Stimulated activated CD8-positive, alpha-beta memory T cell treated with anti-CD3 and anti-CD28 coated beads, Interleukin-7, amount 100 ng/mL, for 4 hours (primary cell): ENCODE measurements at places on chromosomes 12 and 14.

GRCh38 chr14:100710826-100711462, 15.7 kb upstream of the DLK1 start:
- DNase-seq = no peak

GRCh38 chr14:24430143-24430681, 458 bp downstream of the KHNYN start:
- no peak for DNase-seq

- DNase-seq = no peak
These were observed 17.2 kb upstream of the ARID4A start for GRCh38 chr14:58280954-58281787.

DNA sequence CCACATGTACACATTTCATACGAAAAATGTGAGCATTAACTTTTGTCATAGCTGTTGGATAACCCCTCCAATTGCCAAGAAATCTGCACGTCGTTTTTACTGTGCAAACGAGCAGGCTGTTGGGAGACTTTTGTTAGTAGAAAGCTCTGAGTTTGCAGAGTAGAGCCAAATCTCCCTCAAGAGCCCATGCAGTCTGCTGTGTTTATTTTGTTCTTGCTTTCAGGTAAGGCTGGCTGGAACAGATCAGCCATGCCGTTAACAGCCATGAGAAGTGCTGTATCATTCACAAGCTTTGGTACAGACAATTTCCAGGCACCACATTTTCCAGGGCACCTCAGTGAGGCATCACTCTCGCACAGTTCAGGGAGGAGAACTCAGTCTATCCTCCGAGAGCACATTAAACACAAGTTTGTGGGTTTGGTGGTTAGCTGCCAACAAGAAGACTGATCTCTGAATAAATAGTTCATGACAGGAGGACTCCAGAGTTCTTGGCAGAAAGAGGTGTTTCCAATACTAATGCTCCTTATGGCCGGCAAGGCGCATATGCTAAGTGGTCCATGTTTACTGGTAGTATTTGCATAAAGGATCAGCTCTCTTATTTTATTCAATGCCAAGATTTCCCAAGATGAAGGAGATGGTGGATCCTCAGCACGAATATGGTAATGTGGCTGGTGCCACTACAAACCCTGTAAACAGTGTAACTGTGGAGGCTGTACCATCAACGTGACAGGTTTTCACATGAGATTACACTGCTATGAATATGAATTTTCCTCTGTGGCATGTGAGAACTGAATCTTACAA, 30.3 kb upstream of the PELI2 start:
- DNase-seq = no peak

GRCh38 chr12:28951935-28952334, 197.1 kb upstream of the FAR2 start:
- DNase-seq = no peak

- no peak for DNase-seq
These were observed 76.9 kb upstream of the PSMA6 start for GRCh38 chr14:35215110-35215813.

- no peak for DNase-seq
These were observed 32.0 kb downstream of the NGB start for GRCh38 chr14:77238996-77239395.

GRCh38 chr12:124006846-124007713, 34.1 kb downstream of the ZNF664 start:
- no peak for DNase-seq
